ENCODE measurements at places on chromosomes 7 and 10. TPM values are rescaled to one million over a fixed set of nuclear protein-coding genes. Genes with fewer than 3 reads are reported as not detected.

UNCX gene
- total RNA-seq = not detected

KIF11 gene
- total RNA-seq = 76.2 TPM

TMEM196 gene
- total RNA-seq = not detected

ANKRD61 gene
- total RNA-seq = 0.18 TPM

CTTNBP2 gene
- total RNA-seq = not detected

C10orf53 gene
- total RNA-seq = not detected

AKR1C1 gene
- total RNA-seq = 1.7 TPM

LIPA gene
- 19.9 TPM for total RNA-seq

HABP2 gene
- total RNA-seq = not detected

PBLD gene
- total RNA-seq = 1.5 TPM
